Metanephros (tissue), 2 donors: ENCODE measurements at places on chromosomes 16 and 17. TPM values are rescaled to one million over a fixed set of nuclear protein-coding genes. Genes with fewer than 3 reads are reported as not detected.

The IGF2BP1 gene
- 4.3 TPM for total RNA-seq

The AARS1 gene
- total RNA-seq = 77.0 TPM

The PTGES3L gene
- total RNA-seq = 5.8 TPM

The SKAP1 gene
- total RNA-seq = 7.3 TPM

The RBFOX1 gene
- 9.0 TPM for total RNA-seq

The ENPP7 gene
- total RNA-seq = 4.4 TPM

The CAPN15 gene
- total RNA-seq = 37.6 TPM

The CCDC154 gene
- total RNA-seq = 2.2 TPM

The TBC1D3I gene
- total RNA-seq = 1.5 TPM

The TMEM92 gene
- 0.58 TPM for total RNA-seq

The MT1F gene
- total RNA-seq = 15.8 TPM

The SLFN14 gene
- total RNA-seq = 1.8 TPM

The CDYL2 gene
- total RNA-seq = 6.4 TPM

The CACNA1G gene
- 17.1 TPM for total RNA-seq

The ADAMTS18 gene
- 17.3 TPM for total RNA-seq

The SLC6A2 gene
- 1.6 TPM for total RNA-seq

The COL1A1 gene
- 1,442 TPM for total RNA-seq
